IMR-90 (cell line): ENCODE measurements at places on chromosomes 4 and X.

- H3K4me1 ChIP-seq, result no peaks in the 10 kb centered on the region
- no peaks in the 10 kb centered on the region for H3K36me3 ChIP-seq
- no peak for DNase-seq
- H3K4me3 ChIP-seq, result no peak overlapping the region
- no peak overlapping the region for H3K27ac ChIP-seq
- no peaks in the 10 kb centered on the region for H3K27me3 ChIP-seq
These were observed 317.2 kb downstream of the PDGFC start for GRCh38 chr4:156654410-156654809.

GRCh38 chr4:2907706-2908293 lies 55.4 kb downstream of the NOP14 start:
- H3K27me3 ChIP-seq, result no peaks in the 10 kb centered on the region
- H3K36me3 ChIP-seq, result peaks cover 77% of the 10 kb centered on the region
- H3K27ac ChIP-seq, result no peak overlapping the region
- DNase-seq, result no peak
- H3K4me1 ChIP-seq, result no peaks in the 10 kb centered on the region
- no peak overlapping the region for H3K4me3 ChIP-seq

DNA sequence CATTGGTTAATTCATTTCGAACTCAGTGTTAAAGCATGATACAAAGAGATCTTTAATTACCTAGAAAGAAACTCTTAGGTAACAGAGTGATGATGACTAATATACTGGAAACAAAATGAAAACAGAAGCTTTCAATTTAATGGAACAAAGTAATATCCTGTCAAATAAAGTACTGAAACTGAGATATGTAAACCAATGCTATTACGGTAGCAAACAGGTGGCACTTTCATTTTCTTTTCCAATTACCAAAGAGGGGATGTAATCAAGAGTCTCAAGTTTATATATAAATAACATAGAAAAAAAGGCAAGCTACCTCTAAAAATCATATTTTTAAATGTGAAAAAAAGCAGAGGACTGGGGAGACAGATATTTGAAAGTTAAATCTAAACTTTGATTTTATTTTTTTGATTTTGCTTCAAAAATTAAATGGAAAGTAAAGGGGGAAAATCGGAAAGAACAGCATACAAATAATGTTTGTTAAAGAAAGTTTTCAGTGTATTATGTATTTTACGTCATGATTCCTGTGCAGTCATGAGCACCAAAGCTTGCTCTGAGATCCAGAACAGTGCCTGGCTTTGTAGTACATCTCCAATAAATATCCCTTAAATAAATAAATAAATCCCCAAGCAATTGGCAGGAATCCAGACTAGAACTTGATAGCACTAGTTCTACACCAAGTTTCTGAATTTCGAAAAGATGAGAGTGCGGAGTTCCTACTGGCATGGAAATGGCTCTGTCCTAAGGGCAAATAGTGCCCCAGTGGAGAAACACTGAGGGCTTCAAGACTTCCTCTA lies 25.0 kb upstream of the RAPGEF2 start:
- peak; percentile 11 for DNase-seq
- H3K4me3 ChIP-seq, result no peak overlapping the region
- no peaks in the 10 kb centered on the region for H3K27me3 ChIP-seq
- no peaks in the 10 kb centered on the region for H3K4me1 ChIP-seq
- no peaks in the 10 kb centered on the region for H3K36me3 ChIP-seq
- no peak overlapping the region for H3K27ac ChIP-seq

- H3K27ac ChIP-seq, result no peak overlapping the region
- no peaks in the 10 kb centered on the region for H3K36me3 ChIP-seq
- H3K4me3 ChIP-seq, result no peak overlapping the region
These were observed 33.0 kb upstream of the ARHGAP6 start for GRCh38 chrX:11698702-11699101.

DNA sequence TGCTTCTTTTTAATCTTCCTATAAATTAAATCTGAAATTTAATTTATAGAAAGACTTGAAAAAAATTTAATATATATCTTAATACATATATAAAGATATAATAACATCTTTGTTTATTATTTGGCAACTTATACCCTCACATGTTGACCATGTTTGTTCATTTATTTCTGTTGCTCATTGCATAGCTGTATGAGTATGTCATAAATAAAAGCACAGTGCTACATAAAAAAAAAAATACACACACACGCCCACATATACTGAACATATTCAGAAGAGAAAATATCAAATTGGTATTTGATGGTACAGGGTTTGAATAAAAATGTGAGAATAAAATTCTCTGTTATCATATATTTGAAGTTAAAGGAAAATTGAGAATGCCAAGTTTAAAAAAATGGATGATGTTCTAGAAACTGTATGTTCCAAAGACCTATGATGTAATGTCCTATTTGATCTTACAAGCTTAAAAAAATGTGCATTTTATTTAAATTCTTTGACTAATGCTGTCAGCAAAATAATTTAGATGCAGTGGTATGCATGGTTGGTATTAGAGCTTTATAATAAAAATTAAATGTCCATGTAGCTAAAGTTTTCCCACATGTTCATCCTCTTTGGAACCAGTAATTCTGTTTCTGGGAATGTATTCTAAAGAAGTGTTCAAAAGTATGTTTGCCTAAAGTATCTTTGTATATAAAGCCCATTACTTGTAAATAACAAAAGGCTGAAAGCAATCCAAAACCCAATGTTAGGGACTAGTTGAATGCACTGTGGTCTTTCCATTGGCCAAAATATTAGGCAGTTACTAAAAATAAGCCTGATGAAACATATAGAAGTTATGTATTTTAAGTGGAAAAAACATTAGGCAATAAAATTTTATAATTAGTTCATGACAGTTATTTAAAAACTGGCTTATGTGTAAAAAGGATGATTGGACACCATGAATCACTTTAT lies 12.9 kb downstream of the TMEM184C start:
- no peaks in the 10 kb centered on the region for H3K27me3 ChIP-seq
- H3K4me3 ChIP-seq, result no peak overlapping the region
- no peaks in the 10 kb centered on the region; the same call in 1 of the 2 replicates for H3K4me1 ChIP-seq
- H3K27ac ChIP-seq, result no peak overlapping the region

DNA sequence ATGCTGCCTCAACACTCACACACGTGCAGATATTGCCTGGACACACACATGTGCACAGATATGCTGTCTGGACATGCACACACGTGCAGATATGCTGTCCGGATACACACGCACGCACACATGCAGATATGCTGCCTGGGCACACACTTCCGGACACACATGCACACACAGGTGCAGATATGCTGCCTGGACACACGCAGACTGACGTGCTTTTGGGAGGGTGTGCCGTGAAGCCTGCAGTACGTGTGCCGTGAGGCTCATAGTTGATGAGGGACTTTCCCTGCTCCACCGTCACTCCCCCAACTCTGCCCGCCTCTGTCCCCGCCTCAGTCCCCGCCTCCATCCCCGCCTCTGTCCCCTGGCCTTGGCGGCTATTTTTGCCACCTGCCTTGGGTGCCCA lies 14.7 kb downstream of the FGFRL1 start:
- H3K4me3 ChIP-seq, result no peak overlapping the region
- H3K27me3 ChIP-seq, result no peaks in the 10 kb centered on the region
- peaks cover 4% of the 10 kb centered on the region; the same call in 1 of the 2 replicates for H3K4me1 ChIP-seq
- no peak overlapping the region for H3K27ac ChIP-seq
- DNase-seq, result peak; percentile 21

GRCh38 chrX:17441965-17442364 lies 67.0 kb downstream of the NHS start:
- H3K4me3 ChIP-seq, result no peak overlapping the region
- no peaks in the 10 kb centered on the region for H3K36me3 ChIP-seq
- no peak overlapping the region for H3K27ac ChIP-seq
- 0 out of 2 replicates have a peak, but pooled peaks cover 4% of the 10 kb centered on the region for H3K27me3 ChIP-seq
- peaks cover 4% of the 10 kb centered on the region; the same call in 1 of the 2 replicates for H3K4me1 ChIP-seq
- DNase-seq, result peak; percentile 74

DNA sequence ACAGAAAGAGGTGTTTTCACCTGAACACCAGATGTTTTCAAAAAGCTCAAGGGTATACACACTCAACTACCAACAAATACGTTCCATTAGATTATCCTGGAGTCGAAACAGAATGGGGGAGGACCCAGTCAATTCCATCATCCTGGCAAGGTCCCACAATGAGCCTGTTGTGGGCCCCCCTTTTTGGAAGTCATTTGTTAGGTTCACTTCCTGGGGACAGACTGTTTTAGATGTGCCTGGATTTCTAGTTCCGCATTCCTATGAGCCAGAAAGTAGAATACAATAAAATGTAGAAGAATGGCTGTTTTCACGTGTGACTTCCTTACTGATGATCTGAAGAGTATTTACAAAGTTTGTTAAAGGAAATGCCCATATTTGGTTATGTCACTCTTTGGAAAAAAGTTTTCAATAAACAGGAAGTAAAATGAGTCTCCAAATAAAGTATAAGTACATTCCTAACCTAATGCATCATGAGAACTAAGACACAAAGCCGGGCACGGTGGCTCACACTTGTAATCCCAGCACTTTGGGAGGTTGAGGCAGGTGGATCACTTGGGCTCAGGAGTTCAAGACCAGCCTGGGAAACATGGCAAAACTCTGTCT lies 192.5 kb downstream of the MAML3 start:
- peaks cover 2% of the 10 kb centered on the region; the same call in 1 of the 2 replicates for H3K4me1 ChIP-seq
- H3K27ac ChIP-seq, result no peak overlapping the region
- H3K27me3 ChIP-seq, result no peaks in the 10 kb centered on the region
- H3K36me3 ChIP-seq, result no peaks in the 10 kb centered on the region

DNA sequence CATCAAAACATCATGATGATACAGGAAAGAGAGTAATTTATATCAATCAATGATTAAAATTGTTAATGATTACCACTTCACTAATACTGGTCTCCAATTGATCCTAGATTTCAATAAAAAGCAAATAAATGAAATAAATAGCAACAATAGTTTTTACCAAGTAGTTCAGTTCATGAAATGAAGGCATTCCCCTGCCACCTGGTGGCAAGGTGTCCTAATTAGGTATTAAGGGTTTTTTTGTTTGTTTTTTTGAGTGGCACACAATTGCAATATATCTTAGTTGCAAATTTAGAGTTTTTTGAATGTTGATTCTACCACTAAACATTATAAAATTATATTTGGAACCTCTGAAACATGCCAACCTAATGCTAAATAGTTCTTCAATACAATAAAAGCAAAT lies 157.4 kb upstream of the PDE5A start:
- no peaks in the 10 kb centered on the region for H3K36me3 ChIP-seq
- no peak overlapping the region for H3K27ac ChIP-seq
- H3K4me3 ChIP-seq, result no peak overlapping the region
- peak; percentile 23 for DNase-seq

DNA sequence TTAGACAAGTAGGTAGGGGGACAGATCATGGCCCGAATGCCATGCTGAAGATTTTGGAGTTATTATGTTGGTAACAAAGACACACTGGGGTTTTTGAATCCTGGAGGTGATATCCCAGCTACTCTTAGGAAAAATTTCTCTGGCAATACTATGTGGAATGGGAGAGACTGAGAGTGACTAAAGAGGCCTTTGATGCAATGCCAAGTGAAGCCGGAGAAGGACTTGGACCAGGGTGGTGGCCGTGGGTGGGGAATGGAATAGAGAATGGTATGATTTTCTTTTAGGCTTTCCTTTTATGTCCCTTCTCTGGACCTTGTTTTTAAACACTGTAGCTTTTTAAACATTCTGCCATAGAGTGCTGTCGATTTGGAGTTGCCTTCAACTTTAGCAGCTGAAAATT lies 141.6 kb downstream of the DCLK2 start:
- H3K36me3 ChIP-seq, result peaks cover 2% of the 10 kb centered on the region; the same call in 1 of the 2 replicates
- H3K4me1 ChIP-seq, result peaks cover 9% of the 10 kb centered on the region

GRCh38 chr4:24771241-24771640 lies 24.1 kb upstream of the SOD3 start:
- H3K27me3 ChIP-seq, result no peaks in the 10 kb centered on the region
- H3K27ac ChIP-seq, result no peak overlapping the region
- H3K4me3 ChIP-seq, result no peak overlapping the region
- DNase-seq, result no peak
- peaks cover 8% of the 10 kb centered on the region for H3K4me1 ChIP-seq
- H3K36me3 ChIP-seq, result no peaks in the 10 kb centered on the region

- DNase-seq, result no peak
- H3K27ac ChIP-seq, result no peak overlapping the region
- H3K4me1 ChIP-seq, result no peaks in the 10 kb centered on the region
- no peak overlapping the region for H3K4me3 ChIP-seq
These were observed 81.8 kb upstream of the TRPC5 start for GRCh38 chrX:112164420-112164819.

- H3K4me3 ChIP-seq, result no peak overlapping the region
- no peaks in the 10 kb centered on the region for H3K36me3 ChIP-seq
- peak; percentile 14 for DNase-seq
- no peaks in the 10 kb centered on the region for H3K27me3 ChIP-seq
These were observed 54.5 kb downstream of the CLDN34 start for GRCh38 chrX:10021461-10022272.

DNA sequence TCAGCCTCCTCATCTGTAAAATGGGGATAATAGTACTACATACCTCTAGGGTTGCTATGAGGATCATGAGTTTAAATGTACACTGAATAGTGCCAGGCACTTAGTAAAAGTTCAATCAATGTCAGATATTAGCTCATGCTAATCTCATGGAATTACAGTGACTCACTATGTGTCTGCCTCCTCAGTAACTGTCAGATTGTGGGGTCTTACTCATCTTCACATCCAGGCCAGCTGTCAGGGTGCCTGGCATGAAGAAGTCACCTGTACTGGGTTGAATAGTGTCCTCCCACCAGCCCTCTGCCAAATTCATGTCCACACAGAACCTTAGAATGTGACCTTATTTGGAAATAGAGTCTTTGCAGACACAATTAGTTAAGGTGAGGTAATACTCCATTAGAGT lies 54.3 kb upstream of the STIM2 start:
- no peaks in the 10 kb centered on the region for H3K36me3 ChIP-seq
- peak; percentile 29 for DNase-seq
- H3K27me3 ChIP-seq, result no peaks in the 10 kb centered on the region; the same call in 1 of the 2 replicates
- H3K4me3 ChIP-seq, result no peak overlapping the region
- H3K4me1 ChIP-seq, result peaks cover 2% of the 10 kb centered on the region; the same call in 1 of the 2 replicates
- H3K27ac ChIP-seq, result no peak overlapping the region

GRCh38 chr4:472881-473569 lies 25.9 kb downstream of the ZNF721 start:
- no peaks in the 10 kb centered on the region for H3K27me3 ChIP-seq
- peaks cover 2% of the 10 kb centered on the region; the same call in 1 of the 2 replicates for H3K4me1 ChIP-seq
- H3K36me3 ChIP-seq, result peaks cover 17% of the 10 kb centered on the region
- peak; percentile 0 for DNase-seq
- peak overlapping the region; percentile 97 for H3K27ac ChIP-seq

- no peak overlapping the region for H3K27ac ChIP-seq
- no peaks in the 10 kb centered on the region for H3K27me3 ChIP-seq
- H3K36me3 ChIP-seq, result no peaks in the 10 kb centered on the region
- no peak for DNase-seq
These were observed 986 bp downstream of the MTMR8 start for GRCh38 chrX:64394059-64394873.
